ENCODE measurements at places on chromosomes 16 and 17.

DNA sequence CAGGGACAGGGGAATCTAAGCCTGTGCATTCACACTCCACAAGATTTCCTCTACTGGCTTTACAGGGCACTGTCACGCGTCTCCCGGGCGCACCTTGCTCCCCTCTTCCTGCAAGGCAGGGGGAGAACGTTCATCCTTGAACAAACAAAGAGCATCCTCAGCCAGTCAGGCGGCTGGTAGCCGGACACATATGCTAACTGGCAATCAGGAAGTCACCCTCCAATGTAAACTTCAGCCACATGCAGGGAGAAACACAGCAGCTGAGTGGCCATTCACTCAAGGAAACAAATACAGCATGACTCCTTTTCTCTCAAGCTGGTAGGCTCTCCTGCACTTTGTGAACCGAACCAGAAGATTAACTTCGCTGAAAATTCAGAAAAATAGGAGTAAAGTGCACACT is 10.8 kb upstream of the HSBP1 start:
- no peak for DNase-seq

GRCh38 chr17:4632581-4632920 is 8.9 kb downstream of the ALOX15 start:
- DNase-seq, result no peak

DNA sequence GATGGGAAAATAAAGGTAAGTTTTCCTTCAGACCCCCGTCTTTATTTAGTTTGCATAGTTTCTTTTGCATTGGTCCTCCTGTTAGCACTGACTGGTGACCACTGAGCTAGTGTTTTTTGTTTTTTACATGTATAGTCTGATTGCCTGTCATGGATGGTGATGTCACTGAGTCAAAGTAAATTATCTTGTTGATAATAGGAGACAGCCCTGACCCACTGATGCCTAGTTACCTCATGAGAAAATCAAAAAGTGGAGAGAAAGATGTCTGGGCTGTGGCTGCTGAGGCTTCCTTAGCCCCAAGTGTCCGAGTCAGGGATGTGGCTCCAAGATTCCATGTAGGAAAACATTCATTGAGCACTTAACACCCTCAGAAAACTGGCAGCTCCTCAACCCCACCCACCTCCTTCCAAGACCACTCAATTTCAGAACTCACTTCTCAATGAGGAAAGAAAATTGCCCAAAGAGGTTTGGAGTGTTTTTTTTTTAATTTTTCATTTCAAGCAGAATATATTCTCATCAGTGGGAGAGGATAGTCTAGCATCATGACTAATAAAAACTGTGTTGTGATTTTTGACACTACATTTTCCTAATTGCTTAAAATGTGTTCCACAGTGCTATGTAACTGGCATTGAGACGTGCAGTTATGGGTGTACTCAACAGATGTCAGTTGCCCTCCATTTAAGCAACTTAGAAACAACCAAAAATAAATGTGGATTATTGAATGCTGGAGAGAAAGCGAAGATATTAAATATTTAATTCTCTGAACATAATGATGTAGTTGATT is 38.7 kb upstream of the NUDT7 start:
- no peak for DNase-seq

GRCh38 chr17:36566081-36566480 is 21.4 kb downstream of the GGNBP2 start:
- no peak for DNase-seq

DNA sequence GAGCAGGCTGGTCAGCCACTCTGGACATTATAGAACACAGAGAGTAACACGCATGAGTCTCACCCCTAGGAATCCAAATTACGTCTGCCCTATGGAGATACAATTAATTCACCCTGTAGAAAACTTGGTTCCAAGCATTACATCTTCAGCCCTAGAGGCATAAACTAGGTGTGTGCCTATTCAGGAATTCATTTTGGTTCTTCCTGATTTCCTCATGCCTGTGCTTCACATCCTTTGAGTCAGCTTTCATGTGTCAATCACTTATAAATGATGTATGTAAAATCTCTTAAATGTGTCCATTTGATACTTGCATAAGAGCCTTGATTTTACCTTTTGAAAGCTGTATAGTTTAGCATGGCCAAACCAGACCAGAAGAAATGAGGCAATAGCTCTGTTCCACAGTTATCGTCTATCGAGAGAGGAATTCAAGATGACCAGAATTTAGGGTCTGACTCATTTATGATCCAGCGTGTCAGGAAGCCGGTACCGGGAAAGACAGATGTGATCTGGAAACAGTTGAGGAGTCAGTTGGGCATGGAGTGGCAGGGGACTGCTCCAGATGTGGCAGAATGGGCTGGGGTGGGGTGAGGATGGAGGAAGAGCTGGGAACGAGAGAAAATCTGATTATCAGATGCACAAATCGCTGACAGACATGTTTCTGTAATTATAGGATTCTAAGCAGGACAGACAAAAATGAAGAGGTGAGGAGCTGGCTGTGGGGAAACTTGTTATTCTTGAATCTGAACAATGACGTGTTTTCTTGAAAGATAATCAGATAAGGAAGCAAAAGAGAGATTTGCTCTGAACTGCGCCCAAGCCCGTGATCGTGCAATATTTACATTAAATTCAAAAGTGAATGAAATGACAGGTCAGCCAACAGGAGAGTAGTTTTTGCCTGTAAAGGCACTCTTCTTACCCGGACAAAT is 76.7 kb downstream of the C16orf95 start:
- DNase-seq, result no peak

GRCh38 chr17:77364381-77364911 is 223.7 kb downstream of the SEC14L1 start:
- no peak for DNase-seq

GRCh38 chr17:2647957-2648356 is 54.5 kb downstream of the PAFAH1B1 start:
- DNase-seq, result no peak

- no peak for DNase-seq
These were observed 67.8 kb downstream of the ANKRD11 start for GRCh38 chr16:89422527-89422904.

- DNase-seq, result no peak
These were observed 24.0 kb upstream of the CACNG1 start for GRCh38 chr17:67020293-67020766.

DNA sequence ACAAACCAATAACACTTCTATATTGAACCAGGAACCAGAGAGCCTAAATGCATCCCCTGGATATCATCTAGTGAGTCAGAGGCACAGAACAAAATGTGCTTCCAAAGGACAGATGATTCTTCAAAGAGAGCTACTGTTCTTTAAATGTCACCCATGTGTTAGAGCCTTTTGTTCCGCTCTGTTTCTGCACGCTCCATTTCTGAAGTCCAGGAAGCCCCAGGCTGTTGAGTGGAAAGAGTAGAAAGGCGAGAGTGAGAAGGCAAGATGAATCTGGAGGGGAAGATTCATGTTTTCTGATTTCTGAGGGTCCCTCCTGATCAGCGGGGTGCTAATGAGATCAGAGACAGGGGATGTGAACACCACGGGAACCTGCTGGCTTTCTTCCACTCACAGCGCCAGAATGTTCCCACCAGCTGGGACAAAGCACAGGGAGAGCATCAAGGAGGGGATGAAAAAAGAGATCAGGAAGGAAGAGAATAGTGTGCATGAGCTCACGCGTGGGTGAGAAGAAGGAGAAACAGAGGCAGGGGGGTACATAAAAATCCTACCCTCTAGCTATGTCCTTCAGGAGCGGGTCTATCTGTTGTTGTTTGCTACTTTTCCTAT is 559.9 kb upstream of the HSBP1 start:
- DNase-seq, result no peak

DNA sequence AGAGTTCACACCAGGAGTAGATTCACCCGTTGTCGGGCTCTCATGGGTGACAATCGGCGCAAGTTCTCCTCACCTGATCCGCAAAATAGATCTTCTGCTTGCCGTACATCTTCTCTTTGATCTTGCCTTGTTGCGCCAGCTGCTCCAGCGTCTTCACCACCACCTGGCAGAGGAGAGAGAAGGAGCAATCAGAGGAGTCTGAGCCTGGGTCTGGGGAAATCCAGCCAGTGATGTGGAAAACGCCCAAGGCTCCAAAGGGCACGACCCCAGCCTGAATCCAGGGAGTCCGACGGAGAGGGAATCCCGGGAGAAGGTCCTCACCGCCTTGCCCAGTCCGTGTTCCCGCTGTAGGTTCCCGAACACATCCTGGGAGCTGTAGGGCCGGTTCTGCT is 393 bp downstream of the PSMC3IP start:
- DNase-seq, result no peak

DNA sequence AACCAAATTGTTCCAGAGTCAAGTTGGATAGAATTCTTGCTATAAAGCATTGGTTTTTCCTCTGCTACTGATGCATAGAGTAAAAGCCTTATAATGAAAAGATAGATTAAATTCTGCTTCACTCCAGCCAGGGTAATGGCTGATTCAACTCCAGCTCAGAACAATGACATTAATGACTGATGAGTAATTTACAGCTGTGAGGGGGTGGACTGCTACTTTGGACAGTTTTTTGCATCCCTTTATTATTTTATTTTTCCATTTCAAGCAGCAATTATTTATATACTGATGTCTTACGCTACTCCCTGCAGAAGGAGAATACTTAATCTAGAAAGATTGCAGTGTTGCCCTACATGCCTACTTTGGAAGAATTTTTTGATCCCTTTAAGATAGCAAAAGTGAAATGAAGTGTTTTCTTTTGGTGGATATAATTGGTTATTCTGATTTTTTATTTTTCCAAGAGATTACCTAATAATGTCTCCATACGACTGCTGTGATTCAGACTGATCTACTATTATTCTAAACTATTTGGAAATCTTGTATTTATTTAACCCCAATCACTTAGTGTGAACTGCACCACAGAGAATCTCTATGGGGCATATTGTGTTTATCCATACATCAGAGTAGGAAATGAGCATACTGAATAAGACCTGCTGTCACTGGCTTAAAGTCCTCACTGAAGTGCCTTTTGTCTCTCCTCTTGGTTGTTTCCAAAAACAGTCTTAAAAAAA is 149.5 kb downstream of the TRIM37 start:
- no peak for DNase-seq

DNA sequence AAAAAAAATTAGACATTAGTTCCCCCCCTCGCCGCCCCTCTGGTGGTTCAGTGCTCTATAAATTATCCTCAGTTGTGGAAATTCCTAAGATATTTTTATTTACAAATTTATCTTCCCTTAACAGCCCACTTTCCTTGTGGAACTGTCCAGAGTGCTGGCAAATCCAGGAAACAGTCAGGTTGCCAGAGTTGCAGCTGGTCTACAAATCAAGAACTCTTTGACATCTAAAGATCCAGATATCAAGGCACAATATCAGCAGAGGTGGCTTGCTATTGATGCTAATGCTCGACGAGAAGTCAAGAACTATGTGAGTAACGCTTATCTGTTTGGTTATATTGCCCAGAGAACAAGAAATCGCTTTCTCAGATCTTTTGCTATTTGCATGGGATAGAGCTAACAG is 2.9 kb downstream of the KPNB1 start:
- DNase-seq, result no peak

DNA sequence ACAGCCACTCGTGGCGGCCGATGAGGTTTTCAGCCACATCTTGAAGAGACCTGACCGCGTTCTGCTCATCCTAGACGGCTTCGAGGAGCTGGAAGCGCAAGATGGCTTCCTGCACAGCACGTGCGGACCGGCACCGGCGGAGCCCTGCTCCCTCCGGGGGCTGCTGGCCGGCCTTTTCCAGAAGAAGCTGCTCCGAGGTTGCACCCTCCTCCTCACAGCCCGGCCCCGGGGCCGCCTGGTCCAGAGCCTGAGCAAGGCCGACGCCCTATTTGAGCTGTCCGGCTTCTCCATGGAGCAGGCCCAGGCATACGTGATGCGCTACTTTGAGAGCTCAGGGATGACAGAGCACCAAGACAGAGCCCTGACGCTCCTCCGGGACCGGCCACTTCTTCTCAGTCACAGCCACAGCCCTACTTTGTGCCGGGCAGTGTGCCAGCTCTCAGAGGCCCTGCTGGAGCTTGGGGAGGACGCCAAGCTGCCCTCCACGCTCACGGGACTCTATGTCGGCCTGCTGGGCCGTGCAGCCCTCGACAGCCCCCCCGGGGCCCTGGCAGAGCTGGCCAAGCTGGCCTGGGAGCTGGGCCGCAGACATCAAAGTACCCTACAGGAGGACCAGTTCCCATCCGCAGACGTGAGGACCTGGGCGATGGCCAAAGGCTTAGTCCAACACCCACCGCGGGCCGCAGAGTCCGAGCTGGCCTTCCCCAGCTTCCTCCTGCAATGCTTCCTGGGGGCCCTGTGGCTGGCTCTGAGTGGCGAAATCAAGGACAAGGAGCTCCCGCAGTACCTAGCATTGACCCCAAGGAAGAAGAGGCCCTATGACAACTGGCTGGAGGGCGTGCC is 30.1 kb downstream of the CIITA start:
- no peak for DNase-seq

Measured in AML-193 (cell line).